CD4-positive, alpha-beta T cell treated with Interleukin-6 for 4 hours (primary cell): ENCODE measurements at places on chromosomes 3 and 15.

- DNase-seq, result peak; percentile 58
Measured at GRCh38 chr3:66372681-66373350, 128.0 kb downstream of the LRIG1 start.

- no peak for DNase-seq
Measured at GRCh38 chr3:134315286-134316106, 58.8 kb downstream of the AMOTL2 start.

- no peak for DNase-seq
Measured at GRCh38 chr3:169965562-169966427, 812 bp upstream of the SEC62 start.

GRCh38 chr3:168139947-168140346 lies 44.2 kb upstream of the GOLIM4 start:
- DNase-seq, result no peak

GRCh38 chr15:76864586-76864985 lies 40.6 kb downstream of the SCAPER start:
- DNase-seq, result no peak

- no peak for DNase-seq
Measured at GRCh38 chr15:65535192-65535591, 4.9 kb downstream of the HACD3 start.

DNA sequence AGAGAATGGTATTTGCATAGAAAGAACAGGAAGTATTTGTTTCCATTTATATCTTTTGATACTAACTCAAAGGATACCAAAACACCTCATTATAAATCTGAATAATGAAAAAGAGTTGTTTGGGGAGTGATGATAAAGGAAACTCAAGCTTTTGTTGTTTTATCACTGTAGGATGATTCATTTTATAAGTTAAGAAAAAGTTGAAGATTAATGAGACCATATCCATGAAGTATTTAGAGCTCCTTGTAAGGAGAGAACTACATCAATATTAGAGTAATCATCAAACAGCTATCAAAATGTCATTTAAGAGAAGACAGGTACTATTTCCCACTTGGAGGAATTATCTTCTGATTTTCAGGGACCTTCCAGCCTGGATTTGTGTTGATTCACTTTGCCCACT lies 92.5 kb downstream of the EPHB1 start:
- no peak for DNase-seq

- no peak for DNase-seq
Measured at GRCh38 chr3:50325113-50325480, 2.6 kb upstream of the HYAL2 start.

GRCh38 chr3:65406470-65406869 lies 632.2 kb downstream of the MAGI1 start:
- no peak for DNase-seq

- DNase-seq, result no peak
Measured at GRCh38 chr15:88644741-88645140, 5.9 kb downstream of the ISG20 start.

- DNase-seq, result peak; percentile 94
Measured at GRCh38 chr3:138594150-138594934, at the start of gene CEP70. Gene CEP70 (minus strand): TSS chr3:138594260. CDS start chr3:138572927, 21,333 bp downstream.

- no peak for DNase-seq
Measured at GRCh38 chr3:12601072-12601471, 44.2 kb downstream of the MKRN2 start.

GRCh38 chr15:55398243-55398642 lies 9.9 kb downstream of the CCPG1 start:
- DNase-seq, result no peak

- DNase-seq, result no peak
Measured at GRCh38 chr3:20857636-20858035, 671.6 kb upstream of the SGO1 start.

DNA sequence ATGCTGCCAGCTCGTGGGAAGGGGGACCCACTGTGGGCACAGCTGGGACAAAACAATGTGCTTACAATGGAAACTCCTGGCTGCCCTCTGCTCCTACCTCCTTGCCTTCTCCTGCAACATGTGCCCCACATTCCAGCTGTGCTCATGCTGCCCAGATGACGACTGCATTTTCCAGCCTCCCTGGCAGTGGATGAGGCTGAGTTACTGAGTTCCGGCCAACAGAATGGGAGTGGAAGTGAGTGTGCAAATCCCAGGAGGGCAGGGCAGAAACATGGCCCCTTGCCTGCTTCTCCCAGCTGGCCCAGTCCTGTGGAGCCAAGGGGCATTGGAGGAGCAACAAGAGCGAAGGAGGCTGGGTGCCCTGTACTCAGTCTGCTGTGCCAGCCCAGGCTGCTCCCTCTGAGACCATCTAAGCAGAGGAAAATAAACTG lies 17.1 kb downstream of the KLF15 start:
- DNase-seq, result no peak

GRCh38 chr15:70050441-70050840 lies 47.3 kb downstream of the TLE3 start:
- DNase-seq, result no peak

DNA sequence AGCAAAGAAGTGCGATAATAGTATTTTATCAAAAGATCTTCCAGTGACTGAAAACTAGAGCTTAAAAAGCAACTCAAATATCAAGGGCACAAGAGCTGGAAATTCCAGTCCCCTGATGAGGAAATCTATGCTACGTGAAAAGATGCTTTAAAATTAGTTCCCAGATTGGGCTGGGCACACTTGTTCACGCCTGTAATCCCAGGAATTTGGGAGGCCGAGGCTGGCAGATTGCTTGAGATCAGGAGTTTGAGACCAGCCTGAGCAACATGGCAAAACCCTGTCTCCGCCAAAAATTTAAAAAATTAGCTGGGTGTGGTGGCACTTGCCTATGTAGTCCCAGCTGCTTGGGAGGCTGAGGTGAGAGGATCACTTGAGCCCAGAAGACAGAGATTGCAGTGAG lies 138.8 kb downstream of the SEMA6D start:
- DNase-seq, result no peak

DNA sequence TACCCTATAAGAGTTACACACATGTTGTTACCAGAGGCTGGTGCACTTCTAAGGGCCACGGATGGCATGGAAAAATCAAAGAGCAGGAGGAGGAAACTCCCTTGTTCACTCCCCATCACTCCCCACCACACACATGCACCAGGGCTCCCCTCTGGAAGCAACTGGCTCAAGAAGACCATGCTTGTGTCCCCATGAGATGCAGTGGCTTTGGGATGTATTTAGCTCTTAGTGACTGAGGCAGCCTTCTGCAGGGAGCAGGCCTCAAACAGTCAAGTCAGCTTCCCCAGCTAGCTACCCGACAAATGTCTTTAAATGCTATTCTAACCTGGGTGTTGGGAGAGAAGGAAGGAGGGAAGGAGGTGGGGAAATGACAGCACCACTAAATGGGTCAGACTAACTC lies 32.9 kb upstream of the RAD18 start:
- DNase-seq, result no peak

DNA sequence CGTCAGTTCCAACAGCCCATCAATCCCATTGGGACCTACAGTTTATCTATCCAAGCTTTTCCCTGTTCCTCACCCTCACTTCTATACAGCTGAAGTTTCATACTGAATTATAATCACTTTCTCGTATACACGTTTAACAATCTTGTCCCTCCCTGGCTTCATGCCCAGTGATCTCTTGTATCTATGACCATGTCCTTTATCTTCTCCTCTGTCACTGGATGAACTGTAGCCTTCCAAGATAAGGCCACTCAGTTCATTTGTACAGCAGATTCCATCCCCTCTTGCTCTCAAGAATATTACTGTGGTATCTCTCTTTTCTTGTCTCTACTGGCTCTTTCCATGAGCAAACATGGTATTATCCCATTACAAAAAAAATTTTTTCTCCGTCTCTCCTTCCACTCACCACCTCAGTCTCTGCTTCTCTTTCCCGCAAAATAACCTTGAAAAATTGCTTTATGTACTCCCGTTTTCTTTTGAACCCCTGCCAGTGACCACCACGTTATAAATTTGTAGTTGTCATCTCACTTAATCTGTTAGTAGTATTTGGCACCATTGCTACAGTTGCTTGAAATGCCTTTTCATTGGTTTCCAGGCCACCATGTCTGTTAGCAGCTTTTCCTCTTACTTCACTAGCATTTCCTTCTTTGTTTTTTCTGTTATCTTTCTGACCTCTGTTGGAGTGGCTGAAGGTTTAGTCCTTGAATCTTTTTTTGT lies 9.4 kb downstream of the CTNNB1 start:
- no peak for DNase-seq

- peak; percentile 72 for DNase-seq
Measured at GRCh38 chr15:100627789-100628395, 25.5 kb downstream of the ASB7 start.

DNA sequence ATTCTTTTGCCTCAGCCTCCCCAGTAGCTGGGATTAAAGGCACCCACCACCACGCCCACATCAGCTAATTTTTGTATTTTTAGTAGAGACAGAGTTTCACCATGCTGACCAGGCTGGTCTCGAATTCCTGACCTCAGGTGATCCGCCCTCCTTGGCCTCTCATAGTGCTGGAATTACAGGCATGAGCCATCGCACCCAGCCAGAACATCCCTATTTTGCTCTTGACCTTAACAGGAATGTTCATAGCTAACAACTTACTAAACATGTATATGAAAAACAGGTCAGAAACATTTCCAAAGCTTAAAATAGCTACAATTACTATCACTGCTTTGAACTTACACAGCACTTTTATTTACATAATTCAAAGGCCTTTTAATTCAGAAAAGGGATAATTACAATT lies 33.7 kb downstream of the UQCC5 start:
- no peak for DNase-seq

GRCh38 chr3:17078926-17079465 lies 194.2 kb downstream of the PLCL2 start:
- no peak for DNase-seq

- DNase-seq, result peak; percentile 65
Measured at GRCh38 chr3:53254509-53255422, 1.1 kb downstream of the TKT start.

DNA sequence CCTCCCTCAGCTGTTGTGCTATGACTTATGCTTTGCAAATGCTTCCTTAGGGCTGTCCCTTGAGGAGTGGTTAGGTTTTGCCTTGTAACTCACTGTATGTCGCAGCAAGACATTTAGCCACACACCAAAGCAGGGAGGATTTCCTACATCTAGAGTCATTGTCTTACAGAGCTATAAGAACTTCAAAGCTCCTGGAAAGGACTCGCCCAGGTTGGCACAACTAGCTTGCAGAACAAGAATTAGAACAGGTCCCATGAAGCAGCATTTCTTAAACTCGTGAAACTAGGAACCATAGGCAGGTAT lies 19.4 kb upstream of the ACAP2 start:
- no peak for DNase-seq

- DNase-seq, result peak; percentile 80
Measured at GRCh38 chr3:71875461-71875947, 90.6 kb upstream of the PROK2 start.

DNA sequence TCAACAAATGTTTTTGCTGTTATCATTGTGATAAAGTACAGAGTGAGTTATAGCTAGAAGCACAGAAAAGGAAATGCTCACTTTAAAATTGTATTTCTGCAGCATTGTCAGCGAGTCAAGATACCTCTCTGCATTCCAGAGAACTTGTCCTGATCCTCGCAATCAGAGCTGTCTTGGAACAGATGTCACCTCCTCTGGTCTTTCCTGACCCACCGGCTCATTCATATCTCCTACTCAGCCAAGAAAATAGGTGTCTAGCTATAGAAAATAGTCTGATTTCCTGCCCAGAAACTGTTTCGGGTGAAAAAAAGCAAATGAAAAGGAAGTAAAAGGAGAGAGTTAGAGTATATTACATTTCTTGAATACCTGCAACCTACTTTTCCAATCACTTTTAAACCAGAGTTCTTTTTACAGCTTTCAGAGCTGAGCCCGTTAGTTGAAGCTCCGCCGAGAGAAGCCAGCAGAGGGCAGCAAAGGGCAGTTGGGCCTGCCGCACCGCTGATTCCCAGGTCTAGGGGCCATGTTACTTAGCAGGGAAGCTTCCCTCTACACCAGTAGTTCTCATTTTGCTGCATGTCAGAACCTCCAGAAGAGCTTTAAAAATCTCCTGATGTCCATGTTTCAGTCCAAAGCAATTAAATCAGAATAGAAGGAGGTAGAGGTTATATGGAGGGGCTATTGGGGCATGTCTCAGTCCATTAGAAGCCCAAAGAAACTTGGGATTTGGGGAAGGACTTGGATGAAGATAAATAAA lies 185.7 kb upstream of the THRB start:
- DNase-seq, result peak; percentile 14
